ENCODE measurements at places on chromosomes 13 and 19.

DNA sequence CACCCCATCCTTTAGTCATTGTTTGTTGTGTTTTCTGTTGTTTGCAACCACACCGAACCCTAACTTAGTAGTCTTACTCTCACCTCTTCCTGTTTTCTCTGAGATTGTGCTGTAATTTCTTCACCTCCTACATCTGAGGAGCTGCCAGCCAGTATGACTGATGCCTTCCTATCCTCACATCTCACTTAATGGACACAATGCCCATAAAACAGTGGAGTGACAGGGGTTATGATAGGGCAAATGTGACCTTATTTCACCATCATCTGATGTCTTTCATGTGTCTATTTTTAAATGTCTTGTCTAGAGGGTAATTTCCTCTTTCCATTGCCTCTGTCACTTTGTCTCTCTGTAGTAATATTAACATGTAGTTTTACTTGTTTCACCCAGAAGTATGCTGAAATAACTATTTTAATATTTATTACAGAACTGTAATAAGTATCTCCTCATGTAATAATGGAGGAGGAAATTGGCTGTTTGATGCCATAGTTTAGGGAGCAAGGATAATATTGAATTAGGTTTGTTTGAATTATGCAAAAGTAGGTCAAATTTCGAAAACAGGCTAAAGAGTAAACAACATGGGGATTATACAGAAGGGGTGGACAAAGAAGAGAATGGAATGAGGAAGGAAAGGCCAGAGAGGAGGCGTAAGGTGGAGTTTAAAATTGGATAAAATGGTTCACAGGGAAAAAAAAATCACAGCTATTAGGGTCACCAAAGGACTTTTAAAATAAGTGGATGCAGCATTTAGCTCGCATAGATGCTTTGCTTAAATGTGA lies 103.5 kb upstream of the SPRY2 start:
- DNase-seq, result no peak

- no peak for DNase-seq
These were observed 806 bp downstream of the MAST1 start for GRCh38 chr19:12838886-12839756.

- no peak for DNase-seq
These were observed 1624.7 kb downstream of the PCDH9 start for GRCh38 chr13:65605396-65605795.

GRCh38 chr13:57030671-57031070 lies 110.0 kb upstream of the PRR20A start:
- no peak for DNase-seq

Measured in stimulated activated CD4-positive, alpha-beta T cell treated with anti-CD3 and anti-CD28 coated beads, TNF-alpha, amount 100 ng/mL, for 48 hours (primary cell).